NCI-H1417 (cell line): ENCODE measurements at places on chromosomes 16 and 17.

DNA sequence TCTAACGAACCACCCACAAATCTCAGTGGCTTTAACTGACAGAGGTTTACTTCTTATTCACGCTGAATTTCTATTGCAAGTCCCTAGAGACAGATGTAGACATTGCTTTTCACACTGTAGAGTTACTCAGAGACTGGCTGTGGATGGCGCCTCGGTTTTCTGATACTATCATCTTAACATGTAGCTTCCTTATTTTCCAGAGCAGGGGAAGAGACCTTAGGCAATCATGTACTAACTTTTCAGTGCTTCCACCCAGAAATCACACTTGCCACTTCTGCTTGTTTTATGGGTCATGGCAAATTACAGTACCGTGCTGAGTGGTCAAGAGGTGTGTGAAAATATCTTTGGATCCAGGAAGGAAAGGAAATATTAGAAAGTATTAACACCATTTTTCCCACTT, 65.4 kb downstream of the MAF start:
- no peak for DNase-seq

- no peak for DNase-seq
Measured at GRCh38 chr16:397135-397661, at the start of gene NME4. Gene NME4 (plus strand): TSS chr16:397199. CDS start chr16:397223, 24 bp downstream.

DNA sequence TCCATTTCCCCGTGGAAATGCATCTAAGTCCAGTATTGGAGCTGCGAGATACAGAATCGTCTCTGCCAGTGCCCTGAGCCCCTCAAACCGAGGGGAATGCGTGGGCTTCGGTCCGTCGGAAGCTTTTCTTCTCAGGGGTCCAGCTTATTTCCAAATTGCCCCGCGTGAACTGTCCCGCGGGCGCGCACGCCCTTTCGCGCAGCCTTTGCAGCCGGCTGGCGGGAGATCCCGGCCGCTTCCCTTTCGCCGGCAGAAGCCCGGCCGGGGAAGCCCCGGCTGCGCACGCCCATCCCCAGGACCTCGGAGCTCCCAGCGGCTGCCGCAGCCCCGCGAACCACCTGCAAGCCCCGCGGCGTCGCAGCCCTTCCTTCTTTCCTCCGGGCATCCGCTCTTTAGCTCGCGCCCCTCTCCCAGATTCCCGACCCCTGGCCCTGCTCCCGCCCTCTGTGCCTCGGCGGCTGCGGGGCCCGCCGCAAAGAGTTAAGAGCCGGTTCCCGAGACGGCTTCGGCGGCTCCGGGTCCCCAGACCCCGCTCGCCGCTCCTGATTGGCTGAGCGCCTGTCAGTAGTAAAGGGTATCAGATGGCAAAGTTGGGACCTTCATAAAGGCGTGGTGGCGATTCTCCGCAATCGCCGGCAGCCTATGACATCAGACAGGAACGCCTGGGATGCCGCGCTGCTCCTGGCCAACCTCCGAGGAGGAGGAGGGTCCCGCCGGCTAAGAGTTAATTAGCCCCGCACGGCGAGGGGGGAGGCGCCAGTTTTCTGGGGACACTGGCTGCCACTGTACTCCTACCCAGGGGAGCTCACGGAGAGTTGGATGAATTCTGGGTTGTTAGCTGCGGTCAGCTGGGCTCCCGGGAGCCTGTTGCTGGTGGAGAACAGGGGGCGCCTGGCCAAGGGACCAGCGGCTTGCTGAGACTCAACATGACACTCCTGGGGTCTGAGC, at the start of gene MYOCD:
Gene MYOCD, plus strand, starts transcription at position 628 of the 948 bp plus-strand sequence. Its CDS starts 299 bp downstream, at position 927.
- DNase-seq: no peak

DNA sequence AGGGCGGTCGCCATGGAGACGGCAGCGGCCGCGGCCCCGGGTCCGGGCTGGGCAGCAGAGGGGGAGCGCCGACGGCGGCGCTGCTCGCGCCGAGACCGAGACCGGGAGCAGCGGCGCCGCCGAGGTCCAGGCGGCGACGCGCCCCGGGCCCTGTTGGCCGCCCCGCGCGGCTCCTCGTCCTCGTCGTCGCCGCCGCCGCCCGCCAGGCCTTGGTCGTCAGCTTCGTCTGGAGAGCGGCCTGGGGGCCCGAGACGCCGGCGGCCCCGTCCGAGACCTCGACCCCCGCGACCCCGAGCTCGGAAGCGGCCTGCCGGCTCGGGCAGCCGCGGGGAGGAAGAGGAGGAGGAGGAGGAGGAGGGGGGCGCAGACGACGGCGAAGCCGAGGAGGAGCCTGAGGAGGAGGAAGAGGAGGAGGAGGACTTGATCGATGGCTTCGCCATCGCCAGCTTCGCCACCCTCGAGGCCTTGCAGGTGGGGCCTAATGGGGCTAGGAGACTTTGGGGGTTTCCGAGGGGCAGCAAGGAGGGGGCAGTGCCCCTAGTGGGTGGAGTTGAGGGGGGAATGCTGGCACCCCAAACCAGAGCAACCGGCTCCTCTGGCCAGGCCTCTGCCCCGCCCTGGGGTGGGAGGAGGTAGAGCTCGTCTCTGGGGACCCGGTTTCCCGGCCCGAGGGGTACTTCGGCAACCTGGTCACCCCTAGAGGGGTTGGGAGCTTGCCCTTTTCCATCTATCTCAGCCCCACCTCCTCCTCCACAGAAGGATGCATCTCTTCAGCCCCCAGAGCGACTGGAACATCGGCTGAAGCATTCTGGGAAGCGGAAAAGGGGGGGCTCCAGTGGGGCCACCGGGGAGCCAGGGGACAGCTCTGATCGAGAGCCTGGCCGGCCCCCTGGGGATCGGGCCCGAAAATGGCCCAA, 1.5 kb downstream of the FBRS start:
- no peak for DNase-seq

DNA sequence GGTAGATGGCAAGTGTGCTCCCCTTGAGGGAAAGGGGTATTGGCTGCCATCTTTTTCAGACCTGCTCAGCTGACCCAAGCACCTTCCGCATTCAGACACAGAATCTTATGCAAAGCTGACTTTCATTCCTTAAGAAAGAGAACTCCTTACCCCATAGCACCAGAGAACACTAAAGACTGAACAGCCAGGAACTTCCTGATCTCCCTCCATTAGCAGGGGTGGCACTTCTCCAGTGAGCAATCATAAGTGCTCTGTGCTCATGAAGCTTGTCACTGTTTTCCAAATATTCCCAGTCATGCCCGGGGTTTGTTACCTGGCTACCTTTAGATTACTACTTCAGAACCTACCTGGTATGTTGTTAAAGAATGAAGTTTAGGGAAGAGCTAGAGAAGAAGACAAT, 11.9 kb downstream of the HSD17B2 start:
- no peak for DNase-seq

- no peak for DNase-seq
Measured at GRCh38 chr16:4637501-4638166, 13.0 kb downstream of the MGRN1 start.

DNA sequence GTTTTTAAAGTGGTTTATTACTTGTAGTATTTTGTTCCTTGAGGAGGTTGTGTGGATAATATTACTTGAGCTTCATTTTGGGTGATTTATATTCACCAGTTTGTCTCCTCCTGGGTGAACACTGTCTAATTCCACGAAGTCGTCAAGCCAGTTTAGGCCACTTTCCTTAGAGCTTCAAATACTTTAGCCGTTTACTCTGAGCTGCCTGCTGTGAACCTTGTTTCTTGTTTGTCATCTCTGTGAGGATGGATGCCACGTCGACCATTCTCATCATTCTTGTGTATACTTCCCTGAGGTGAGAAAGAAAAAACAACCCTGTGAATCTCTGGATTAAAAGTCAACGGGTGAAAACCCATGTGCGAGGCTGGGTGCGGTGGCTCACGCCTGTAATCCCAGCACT, 9.0 kb downstream of the KRT24 start:
- DNase-seq: no peak

GRCh38 chr17:68356949-68357455, 65.7 kb downstream of the ARSG start:
- no peak for DNase-seq

DNA sequence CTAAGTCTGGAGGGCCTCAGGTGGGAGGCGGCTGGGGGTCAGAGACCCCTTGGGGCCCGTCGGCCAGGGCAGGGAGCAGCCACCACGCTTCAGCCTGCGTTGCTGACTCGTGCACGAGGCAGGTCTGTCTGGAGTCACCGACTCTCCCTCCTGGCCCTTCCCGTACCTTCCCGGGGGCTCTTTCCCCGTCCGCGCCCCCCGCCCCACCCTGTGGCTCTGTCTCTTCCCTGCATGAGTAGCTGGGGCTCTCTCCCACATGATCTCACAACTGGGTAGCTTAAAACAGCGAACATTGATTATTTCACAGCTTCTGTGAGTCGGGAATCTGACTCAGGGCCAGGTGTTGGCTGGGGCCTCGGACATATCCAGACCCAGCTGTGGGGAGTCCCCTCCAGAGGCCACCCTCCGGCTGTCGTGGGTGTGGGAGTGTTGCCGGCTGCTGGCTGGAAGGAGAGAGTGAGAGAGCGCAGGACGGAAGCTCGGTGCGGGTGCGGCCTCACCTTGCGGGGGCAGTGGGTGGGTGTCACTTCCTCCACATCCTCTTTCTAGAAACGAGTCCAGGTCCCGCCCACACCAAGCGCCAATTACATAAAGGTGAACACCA, 17.3 kb downstream of the BAHCC1 start:
- DNase-seq: no peak

GRCh38 chr16:90047714-90048346, 28.6 kb upstream of the DBNDD1 start:
- no peak for DNase-seq

DNA sequence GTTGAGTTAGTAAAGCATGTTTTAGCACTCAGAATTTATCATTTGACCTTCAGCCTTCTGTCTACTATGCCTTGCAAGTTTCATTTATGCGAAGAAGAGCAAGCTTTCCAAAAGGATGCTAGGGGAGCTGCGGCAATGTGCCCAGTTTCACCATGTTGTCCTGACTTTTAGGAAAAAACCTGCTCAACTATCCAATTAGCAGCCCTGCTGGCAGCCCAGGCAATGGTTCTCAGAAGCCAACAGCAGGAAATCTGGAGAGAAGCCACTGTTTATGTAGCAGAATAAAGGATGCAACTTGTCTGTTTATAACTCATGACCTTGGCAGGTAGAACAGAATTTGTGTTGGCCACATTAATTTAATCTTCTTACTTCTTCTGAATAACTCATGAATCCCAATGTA, 230.8 kb downstream of the ABCC12 start:
- no peak for DNase-seq

DNA sequence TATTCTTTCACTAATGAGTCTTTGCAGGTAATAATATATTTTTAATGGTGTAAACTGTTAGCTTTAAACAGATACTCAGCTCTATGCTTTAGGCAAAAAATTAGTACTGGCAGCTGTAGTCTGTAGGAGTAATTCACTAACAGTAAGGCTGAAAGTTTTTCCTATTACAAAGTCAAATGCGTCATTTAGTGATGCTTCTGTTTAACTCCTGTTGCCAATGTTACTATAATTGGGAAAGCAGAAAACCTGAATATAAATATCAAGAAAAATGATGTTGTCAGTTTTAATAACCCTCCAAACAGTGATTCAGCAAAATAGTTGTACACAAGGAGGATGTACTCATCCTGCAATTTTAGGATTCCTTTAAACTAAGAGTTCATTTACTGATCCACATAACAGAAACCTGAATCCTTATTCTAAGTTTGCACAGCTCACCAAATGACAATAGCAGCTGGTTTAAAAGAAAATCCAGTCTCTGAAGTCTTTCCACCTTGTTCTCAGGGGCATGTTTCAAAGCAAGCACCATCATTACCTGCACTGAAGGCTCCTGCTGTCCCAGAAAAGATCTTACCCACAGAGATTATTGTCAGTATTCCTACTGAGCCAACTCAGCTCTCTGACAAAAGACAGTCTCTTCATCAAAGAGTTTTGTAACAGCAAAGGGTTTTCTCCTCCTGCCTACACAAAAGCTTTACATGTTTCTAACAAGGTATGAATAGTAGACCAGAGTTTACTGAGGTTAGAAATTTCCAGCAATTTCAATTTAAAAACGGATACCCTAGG, 4.2 kb downstream of the CDR2 start:
- no peak for DNase-seq

DNA sequence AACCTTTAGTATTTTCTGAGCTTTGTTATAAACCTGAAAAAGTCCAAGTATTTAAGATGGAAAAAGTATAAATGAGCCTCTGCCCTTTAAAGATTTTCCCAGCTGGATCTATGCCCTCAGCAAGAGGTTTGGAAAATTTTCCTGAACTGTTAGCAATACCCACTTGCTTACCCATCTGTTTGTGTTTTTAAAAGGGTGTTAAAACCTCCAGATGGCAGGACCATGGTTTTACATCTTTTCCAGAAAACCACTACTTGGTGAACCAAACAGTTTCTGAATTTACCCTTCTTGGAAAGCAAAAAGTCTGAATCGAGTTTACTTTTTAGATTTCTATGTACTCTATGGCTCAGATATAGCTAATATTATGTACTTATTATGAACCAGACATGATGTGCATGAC, 719 bp downstream of the PMFBP1 start:
- DNase-seq: no peak

DNA sequence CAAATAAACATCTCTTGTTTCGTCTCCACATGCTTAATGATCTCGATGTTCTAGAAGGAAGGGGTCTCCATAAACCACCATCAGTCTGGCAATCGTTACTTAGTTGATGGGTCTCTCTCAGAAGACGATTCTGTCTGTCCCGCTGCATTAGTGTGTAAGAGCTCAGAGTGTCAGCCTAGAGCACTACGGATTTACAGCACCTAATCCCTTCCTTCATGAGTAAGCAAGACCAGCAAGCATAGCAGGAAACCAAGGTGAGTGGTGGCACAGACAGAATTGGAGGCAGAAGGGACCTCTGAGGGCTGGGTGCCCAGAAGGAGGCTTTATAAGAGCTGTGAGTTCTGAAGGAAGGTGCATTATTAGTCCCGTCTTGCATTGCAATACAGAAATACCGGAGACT, 440.1 kb downstream of the RBFOX1 start:
- no peak for DNase-seq
